Stimulated activated CD8-positive, alpha-beta memory T cell treated with anti-CD3 and anti-CD28 coated beads, Interleukin-15, amount 100 ng/mL, for 1 hour (primary cell): ENCODE measurements at places on chromosomes 5 and 9.

DNA sequence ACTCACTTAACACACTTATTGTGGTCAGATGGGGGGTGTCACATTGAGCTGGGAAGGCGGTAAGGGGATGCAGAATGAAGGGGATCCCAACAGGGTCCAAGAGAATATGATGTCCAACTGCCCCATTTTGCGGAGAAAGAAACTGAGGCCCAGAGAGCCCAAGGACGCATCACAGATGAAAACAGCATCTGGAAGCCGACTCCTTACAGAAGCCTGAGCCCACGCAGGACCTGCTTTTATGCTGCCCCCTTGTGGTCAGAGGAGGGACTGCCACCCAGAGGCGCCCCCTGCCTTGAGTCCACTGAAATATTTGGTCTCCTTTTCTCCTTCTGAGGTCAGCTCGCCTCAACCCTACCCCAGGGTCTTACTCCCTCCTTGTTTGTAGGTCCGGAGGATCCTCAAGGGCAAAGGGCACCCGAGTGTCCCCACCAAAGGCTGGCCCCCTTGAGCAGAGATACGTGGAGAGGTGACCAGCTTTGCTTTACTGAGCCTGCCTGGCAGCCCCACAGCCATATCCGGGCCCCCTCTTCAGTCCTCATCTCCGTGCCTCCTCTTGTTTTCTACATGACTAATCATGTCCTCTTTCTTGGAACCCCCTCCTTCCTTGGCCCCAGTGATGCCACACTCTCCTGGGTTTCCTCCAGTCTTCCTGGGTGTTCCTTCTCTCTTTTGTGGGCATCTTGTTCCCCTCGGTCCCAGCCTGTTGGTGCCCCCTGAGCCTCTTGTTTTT, 30.0 kb upstream of the TTLL11 start:
- peak; percentile 54 for DNase-seq

GRCh38 chr5:112253478-112254250, 165.4 kb downstream of the EPB41L4A start:
- DNase-seq: no peak

- DNase-seq: no peak
Observed at GRCh38 chr5:55509796-55510522, 24.8 kb downstream of the PLPP1 start.

DNA sequence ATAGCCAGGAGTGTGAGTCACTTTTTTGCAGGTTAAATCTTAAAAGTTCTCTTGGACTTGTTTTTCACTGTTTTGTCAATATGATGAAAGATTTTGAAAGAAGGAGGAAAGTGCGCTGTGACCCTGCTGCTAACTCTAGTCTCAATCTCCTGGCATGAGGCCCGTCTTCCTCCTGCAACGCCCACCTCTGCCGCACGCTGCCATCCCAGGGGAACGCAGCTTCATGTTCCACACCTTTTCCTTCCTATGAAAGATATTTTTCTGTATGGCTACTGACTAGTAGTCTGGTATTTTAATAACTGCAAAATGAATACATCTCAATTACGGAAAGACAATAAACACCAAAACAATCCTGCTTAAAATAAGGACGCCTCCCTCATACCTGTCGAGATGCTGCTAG, 8.3 kb downstream of the PPIC start:
- no peak for DNase-seq

- no peak for DNase-seq
Observed at GRCh38 chr9:120453792-120454191, 126.2 kb downstream of the CDK5RAP2 start.

DNA sequence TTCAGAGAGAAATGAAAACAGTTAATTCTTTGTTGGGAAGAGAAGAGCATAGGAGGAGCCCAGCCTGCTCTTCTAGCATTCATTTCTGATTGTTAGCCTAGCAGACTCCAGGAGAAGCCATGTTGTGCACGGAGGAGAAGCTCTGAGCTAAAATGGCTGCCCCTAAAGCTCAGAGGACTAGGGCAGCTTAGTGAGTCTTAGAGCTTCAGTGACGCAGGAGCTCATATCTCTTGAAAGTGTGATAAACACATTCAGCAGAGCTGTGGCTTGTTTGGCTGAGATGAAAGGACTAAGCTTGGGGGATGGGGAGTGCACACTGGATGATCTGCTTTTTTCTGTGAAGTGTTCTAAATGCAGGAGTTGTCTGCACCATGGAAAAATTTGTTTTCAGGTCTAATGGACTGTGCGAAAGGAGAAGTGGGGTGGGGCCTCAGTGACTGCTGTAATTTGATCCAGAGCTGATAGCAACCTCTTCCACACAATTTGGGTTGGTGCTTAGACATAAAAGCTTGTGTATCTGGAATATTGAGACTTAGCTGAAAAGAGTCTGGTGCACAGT, 58.5 kb downstream of the ZNF462 start:
- no peak for DNase-seq

- no peak for DNase-seq
Observed at GRCh38 chr9:97918611-97919010, 3.7 kb downstream of the TRMO start.

- DNase-seq: no peak
Observed at GRCh38 chr5:14762549-14763216, 98.2 kb downstream of the OTULIN start.
